ENCODE measurements at places on chromosomes 5 and 9. TPM values are rescaled to one million over a fixed set of nuclear protein-coding genes. Genes with fewer than 3 reads are reported as not detected.

DNA sequence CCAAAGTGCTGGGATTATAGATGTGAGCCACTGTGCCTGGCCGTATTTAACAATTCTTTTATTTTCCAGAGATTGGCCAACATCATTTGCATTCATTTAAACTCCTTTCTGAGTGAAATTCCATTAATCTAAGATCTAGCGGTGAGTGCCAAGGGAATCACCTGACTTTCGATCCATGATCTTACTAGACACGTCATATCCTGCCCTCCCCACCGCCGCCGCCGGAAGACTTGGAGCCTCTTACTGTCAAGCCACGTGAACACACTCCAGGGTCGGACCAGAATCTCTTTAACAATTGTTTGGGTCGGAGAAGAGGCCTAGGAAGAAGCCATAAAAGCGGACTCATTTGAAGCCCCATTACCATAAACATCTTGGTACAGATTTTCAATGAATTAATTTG is 12.9 kb downstream of the INPP5E start:
- H3K36me3 ChIP-seq, result peaks cover 51% of the 10 kb centered on the region
- no peaks in the 10 kb centered on the region for H3K4me1 ChIP-seq
- no peaks in the 10 kb centered on the region for H3K27me3 ChIP-seq

GRCh38 chr9:35516479-35516878 is 26.6 kb downstream of the RUSC2 start:
- no peaks in the 10 kb centered on the region for H3K27me3 ChIP-seq
- peak overlapping the region; percentile 95 for H3K27ac ChIP-seq
- no peaks in the 10 kb centered on the region for H3K36me3 ChIP-seq
- H3K4me3 ChIP-seq, result no peak overlapping the region
- peaks cover 31% of the 10 kb centered on the region for H3K4me1 ChIP-seq
- no peak for DNase-seq

DNA sequence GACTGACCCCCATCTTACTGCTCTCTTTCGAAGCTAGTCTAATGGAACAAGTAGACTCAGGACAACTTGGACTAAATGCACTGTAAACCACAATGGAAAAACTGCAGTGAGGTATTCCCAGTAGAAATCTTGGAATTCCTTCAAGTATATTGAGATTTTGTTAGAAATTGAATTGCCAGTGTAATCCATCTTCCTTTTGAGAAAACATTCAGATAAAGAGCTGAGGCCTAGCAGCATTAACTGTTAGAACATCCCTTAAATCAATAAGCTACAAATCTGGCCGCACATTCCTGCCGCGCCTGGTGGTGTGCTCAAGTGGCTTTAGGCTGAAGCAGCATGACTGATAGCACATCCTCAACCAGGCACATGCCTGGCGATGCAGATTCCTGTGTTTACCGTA is 29.3 kb downstream of the PPIC start:
- H3K4me1 ChIP-seq, result no peaks in the 10 kb centered on the region
- no peaks in the 10 kb centered on the region for H3K27me3 ChIP-seq
- H3K4me3 ChIP-seq, result no peak overlapping the region
- DNase-seq, result no peak
- peaks cover 16% of the 10 kb centered on the region for H3K36me3 ChIP-seq
- H3K27ac ChIP-seq, result no peak overlapping the region

Gene IL3
- total RNA-seq, result not detected

- no peak for DNase-seq
- H3K27me3 ChIP-seq, result no peaks in the 10 kb centered on the region
- no peak overlapping the region for H3K4me3 ChIP-seq
- no peaks in the 10 kb centered on the region for H3K36me3 ChIP-seq
These were observed 543.7 kb upstream of the ACO1 start for GRCh38 chr9:31840702-31841101.

DNA sequence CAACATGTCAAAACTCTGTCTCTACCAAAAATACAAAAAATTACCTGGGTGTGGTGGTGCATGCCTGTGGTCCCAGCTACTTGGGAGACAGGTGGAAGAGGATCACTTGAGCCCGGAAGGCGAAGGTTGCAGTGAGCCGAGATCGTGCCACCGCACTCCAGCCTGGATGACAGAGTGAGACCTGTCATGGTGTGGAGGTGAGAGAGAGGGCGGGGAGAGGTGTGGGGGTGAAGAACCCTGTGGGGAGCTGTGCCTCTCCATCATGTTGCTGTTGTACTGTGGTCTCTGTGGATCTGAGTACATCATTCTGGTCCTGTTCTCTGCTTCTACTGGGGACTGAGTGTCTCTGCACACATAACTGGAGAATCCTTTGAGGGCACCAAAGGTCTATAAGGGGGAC is 11.3 kb upstream of the SLC34A1 start:
- no peaks in the 10 kb centered on the region for H3K36me3 ChIP-seq
- no peak overlapping the region for H3K4me3 ChIP-seq
- DNase-seq, result no peak
- H3K4me1 ChIP-seq, result no peaks in the 10 kb centered on the region
- H3K27ac ChIP-seq, result no peak overlapping the region

GRCh38 chr5:74575741-74576538 is 64.6 kb downstream of the ENC1 start:
- H3K27ac ChIP-seq, result no peak overlapping the region
- no peak overlapping the region for H3K4me3 ChIP-seq
- no peak for DNase-seq
- no peaks in the 10 kb centered on the region for H3K4me1 ChIP-seq
- H3K36me3 ChIP-seq, result no peaks in the 10 kb centered on the region
- H3K27me3 ChIP-seq, result no peaks in the 10 kb centered on the region

GRCh38 chr5:131790550-131790949 is 6.3 kb downstream of the FNIP1 start:
- H3K27ac ChIP-seq, result no peak overlapping the region
- no peaks in the 10 kb centered on the region for H3K36me3 ChIP-seq
- H3K4me1 ChIP-seq, result peaks cover 22% of the 10 kb centered on the region
- H3K4me3 ChIP-seq, result no peak overlapping the region

GRCh38 chr9:24090566-24090965 is 264.5 kb upstream of the ELAVL2 start:
- H3K4me3 ChIP-seq, result no peak overlapping the region
- no peak overlapping the region for H3K27ac ChIP-seq
- H3K36me3 ChIP-seq, result no peaks in the 10 kb centered on the region
- H3K4me1 ChIP-seq, result no peaks in the 10 kb centered on the region
- no peak for DNase-seq

Gene FRMPD1
- total RNA-seq, result not detected

All from ascending aorta (tissue), 2 donors.